ENCODE measurements at places on chromosomes 5 and 9.

DNA sequence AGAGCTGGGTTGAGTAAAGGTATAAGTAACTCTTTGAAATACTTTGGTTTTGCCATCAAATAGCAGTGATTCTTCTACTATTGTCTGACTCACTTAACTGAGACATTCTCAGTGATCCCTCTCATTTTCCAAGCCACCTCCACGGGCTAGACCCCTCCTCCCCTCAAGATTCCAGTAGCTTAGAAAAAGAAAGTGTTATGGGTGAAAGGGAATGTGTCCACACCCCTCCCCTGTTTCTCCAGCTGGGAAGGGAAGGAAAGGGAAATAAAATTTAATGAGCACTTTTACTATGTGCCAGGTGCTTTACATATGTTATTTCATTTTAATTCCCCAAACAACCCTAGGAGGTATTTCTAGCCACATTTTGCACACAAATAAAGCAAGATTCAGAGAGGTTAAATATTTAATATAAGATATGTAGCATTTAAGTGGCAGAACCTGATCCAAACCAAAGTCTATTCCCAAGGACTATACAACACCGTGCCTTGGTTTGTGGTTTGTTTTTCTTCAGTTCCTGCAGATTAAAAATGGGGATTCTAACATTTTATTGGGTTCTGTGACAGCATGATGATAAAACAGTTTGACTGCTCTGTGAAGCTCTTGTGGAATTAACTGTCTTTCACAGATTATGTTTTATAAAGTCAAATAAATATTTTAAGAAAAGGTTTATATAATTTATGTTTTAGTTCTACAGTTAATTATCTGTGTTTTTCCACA lies 135.9 kb downstream of the ZSWIM6 start:
- no peak overlapping the region for H3K4me3 ChIP-seq
- H3K27me3 ChIP-seq: no peaks in the 10 kb centered on the region
- H3K27ac ChIP-seq: no peak overlapping the region
- peaks cover 35% of the 10 kb centered on the region for H3K4me1 ChIP-seq
- no peaks in the 10 kb centered on the region for H3K36me3 ChIP-seq

GRCh38 chr5:124515497-124516245 lies 230.8 kb downstream of the ZNF608 start:
- H3K4me3 ChIP-seq: no peak overlapping the region
- no peak for DNase-seq
- no peaks in the 10 kb centered on the region for H3K27me3 ChIP-seq
- H3K27ac ChIP-seq: no peak overlapping the region
- no peaks in the 10 kb centered on the region for H3K36me3 ChIP-seq

DNA sequence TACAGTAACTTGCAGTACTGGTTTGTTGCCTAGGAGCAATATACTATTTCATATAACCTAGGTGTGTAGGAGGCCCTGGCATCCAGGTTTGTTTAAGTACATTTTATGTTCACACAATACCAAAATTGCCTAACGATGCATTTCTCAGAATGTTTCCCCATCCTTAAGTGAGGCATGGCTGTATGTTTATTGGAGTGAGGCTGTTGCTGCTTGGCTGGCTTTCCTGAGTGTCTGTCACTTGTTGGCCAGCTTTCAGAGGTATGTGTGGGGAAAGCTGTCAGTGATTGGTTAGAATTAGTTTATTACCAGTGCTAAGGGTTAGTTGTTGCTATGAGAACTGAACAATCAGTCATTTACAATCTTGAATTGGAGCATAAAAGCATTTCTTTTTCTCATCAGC lies 154.1 kb upstream of the CDH12 start:
- H3K36me3 ChIP-seq: no peaks in the 10 kb centered on the region
- no peaks in the 10 kb centered on the region for H3K27me3 ChIP-seq
- H3K4me1 ChIP-seq: no peaks in the 10 kb centered on the region
- H3K4me3 ChIP-seq: no peak overlapping the region
- no peak overlapping the region for H3K27ac ChIP-seq

- H3K4me1 ChIP-seq: no peaks in the 10 kb centered on the region
- no peak overlapping the region for H3K4me3 ChIP-seq
- no peaks in the 10 kb centered on the region for H3K36me3 ChIP-seq
- no peak for DNase-seq
- no peak overlapping the region for H3K27ac ChIP-seq
Observed at GRCh38 chr5:114419067-114419388, 57.2 kb downstream of the KCNN2 start.

- H3K27me3 ChIP-seq: no peaks in the 10 kb centered on the region
- DNase-seq: no peak
- H3K36me3 ChIP-seq: no peaks in the 10 kb centered on the region
- H3K4me3 ChIP-seq: no peak overlapping the region
- H3K4me1 ChIP-seq: no peaks in the 10 kb centered on the region
Observed at GRCh38 chr9:1400983-1401382, 350.8 kb downstream of the DMRT2 start.

DNA sequence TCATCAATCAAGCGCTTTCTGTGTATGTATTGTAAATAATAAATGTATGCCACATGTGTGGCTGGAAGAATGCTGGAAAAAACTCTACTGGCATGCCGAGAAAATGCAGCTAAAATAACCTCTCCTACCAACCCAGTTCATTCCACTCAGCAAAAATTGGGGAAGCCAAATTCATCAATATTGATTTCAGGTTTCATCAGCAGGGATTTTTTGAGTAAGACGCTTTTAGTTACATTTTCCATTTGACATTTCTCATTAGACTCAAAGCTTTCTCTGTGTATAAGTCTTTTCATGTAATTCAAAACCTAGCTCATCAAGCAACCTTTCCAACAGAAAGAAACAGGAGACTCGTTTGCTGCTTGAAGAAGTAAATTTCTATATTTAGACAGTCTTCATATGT lies 338.1 kb downstream of the DMRT2 start:
- no peaks in the 10 kb centered on the region for H3K36me3 ChIP-seq
- no peaks in the 10 kb centered on the region for H3K27me3 ChIP-seq
- no peaks in the 10 kb centered on the region for H3K4me1 ChIP-seq

- no peak overlapping the region for H3K4me3 ChIP-seq
- H3K27ac ChIP-seq: no peak overlapping the region
- DNase-seq: no peak
- no peaks in the 10 kb centered on the region for H3K27me3 ChIP-seq
- no peaks in the 10 kb centered on the region for H3K36me3 ChIP-seq
Observed at GRCh38 chr9:124694414-124695279, 76.5 kb downstream of the NR6A1 start.

DNA sequence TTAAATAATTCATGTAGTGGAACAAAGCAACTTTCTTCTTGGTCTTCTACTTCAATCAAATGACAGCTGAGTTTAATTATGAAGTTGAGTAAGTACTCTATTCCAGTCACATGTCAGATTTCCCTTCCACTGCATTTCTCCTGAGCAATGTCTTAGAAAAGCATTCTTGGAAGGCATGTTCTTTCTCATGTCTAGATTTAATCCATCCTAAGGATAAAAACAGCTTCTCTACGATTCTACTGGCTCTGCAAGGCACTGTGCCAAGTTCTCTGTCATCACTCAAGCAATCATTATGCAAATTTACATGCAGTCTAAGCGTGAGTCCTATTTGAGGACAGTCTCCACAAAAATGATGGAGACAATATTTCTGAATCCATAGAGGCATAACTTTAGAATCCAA lies 142.4 kb downstream of the YIPF5 start:
- H3K27me3 ChIP-seq: no peaks in the 10 kb centered on the region
- H3K4me3 ChIP-seq: no peak overlapping the region
- H3K36me3 ChIP-seq: no peaks in the 10 kb centered on the region
- peaks cover 25% of the 10 kb centered on the region for H3K4me1 ChIP-seq
- DNase-seq: no peak

DNA sequence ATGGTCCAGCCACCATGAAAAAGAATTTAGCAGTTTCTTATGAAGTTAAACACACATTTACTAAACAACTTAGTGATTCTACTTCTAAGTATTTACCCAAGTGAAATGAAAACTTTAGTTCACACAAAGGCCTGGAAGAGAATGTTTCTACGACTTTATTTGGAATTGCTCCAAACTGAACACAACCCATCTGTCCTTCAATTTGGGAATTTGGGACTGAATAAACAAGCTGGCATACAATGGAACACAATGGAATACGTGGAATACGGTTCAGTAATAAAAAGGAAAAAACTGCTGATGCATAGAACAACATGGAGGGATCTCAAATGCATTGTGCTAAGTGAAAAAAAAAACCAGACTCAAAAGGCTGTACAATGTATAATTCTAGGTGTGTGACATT lies 44.6 kb upstream of the BASP1 start:
- no peaks in the 10 kb centered on the region for H3K36me3 ChIP-seq
- H3K27me3 ChIP-seq: no peaks in the 10 kb centered on the region
- no peak overlapping the region for H3K27ac ChIP-seq
- no peak overlapping the region for H3K4me3 ChIP-seq

GRCh38 chr5:172988276-172988675 lies 4.7 kb downstream of the ATP6V0E1 start:
- no peaks in the 10 kb centered on the region for H3K36me3 ChIP-seq
- H3K27ac ChIP-seq: no peak overlapping the region
- DNase-seq: no peak
- H3K27me3 ChIP-seq: no peaks in the 10 kb centered on the region
- no peak overlapping the region for H3K4me3 ChIP-seq
- H3K4me1 ChIP-seq: peaks cover 46% of the 10 kb centered on the region

GRCh38 chr9:71897577-71897976 lies 13.4 kb downstream of the ABHD17B start:
- no peak for DNase-seq
- no peaks in the 10 kb centered on the region for H3K36me3 ChIP-seq
- H3K27me3 ChIP-seq: no peaks in the 10 kb centered on the region
- H3K27ac ChIP-seq: no peak overlapping the region

DNA sequence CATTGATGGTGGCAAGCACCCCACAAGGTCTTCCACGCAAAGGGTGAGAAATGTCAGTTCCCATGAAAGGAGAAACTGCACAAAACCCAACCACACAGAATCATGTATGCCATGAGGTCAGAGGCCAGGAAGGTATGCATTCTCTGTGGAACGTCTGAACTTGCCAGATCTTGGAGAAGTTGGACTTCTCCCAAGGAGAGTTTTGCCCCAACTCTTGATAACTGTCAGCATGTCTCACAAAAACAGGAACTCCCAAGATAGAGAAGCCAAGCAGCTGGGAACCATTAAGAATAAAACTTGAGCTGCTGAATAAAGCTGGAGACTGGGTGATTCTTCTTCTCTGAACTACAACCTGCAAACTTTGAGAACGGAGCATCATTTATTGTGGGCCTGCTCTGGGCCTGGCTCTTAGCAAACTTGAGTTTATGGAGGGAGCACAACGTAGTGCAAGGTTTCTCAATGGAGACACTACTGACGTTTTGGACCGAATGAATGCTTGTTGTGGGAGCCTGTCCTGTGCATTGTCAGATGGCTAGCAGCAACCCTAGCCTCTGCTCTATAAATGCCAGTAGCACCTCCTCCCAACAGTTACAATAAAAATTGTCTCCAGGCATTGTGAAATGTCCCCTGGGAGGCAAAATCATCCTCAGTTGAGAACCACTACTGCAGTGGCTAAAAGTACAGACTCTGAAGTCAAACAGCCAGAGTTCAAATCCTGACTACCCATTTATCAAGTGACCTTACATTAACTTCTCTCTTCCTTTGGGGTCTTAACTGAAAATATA lies 193.5 kb downstream of the ACTL7B start:
- no peaks in the 10 kb centered on the region for H3K36me3 ChIP-seq
- DNase-seq: no peak
- no peak overlapping the region for H3K4me3 ChIP-seq
- H3K4me1 ChIP-seq: peaks cover 22% of the 10 kb centered on the region
- no peaks in the 10 kb centered on the region for H3K27me3 ChIP-seq

- H3K4me3 ChIP-seq: no peak overlapping the region
- H3K27me3 ChIP-seq: no peaks in the 10 kb centered on the region
- H3K36me3 ChIP-seq: no peaks in the 10 kb centered on the region
- no peak overlapping the region for H3K27ac ChIP-seq
Observed at GRCh38 chr5:169862391-169862811, 117.9 kb downstream of the INSYN2B start.
